ENCODE measurements at places on chromosomes 4 and X.

DNA sequence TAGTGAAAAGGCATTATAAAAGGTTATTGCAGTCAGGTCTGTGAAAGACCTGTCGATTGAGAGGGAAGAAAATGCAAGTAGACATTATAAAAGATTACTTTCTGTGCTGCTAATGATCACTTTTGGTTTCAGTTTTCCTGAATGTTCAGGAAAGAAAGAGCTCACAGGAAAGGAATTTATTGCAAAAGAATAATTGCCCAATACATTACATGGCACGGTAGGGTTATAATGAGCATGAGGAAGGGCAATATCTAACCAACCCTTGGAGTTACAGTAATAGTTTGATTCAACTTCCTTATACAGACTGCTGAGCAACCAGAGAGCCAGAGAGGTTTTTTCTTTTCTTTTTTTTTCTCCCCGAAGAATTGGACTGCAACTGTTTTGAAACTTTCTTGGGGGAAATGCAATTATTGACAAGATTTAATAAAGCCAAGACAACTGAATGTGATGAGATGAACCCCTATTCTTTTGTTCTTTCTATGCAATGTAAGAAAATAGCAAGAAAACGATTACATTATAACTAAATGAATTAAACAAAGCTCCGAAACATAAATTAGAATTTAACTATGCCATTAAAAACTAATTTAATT lies 247.0 kb downstream of the C4orf33 start:
- peak; percentile 97 for DNase-seq

GRCh38 chr4:127188847-127189246 lies 443.9 kb upstream of the INTU start:
- peak; percentile 7 for DNase-seq

DNA sequence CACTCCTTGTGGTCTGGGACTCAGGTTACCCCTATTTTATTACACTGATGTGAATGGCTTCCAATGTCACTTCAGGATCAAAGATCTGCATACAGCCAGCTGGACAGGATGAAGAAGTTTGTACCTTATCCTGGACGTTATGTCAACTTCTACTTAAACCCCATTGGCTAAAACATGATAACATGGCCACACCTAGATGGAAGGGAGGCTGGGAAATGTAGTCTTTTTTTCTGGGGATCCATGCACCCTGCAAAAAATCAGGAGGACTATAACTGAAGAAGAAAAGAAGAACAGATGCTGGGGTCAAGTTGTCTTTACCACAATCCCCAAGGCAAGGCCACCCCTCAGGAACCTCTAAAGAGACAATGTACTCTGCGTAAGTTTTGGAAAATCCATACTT lies 459.2 kb downstream of the BCOR start:
- DNase-seq = no peak

GRCh38 chr4:105683038-105683437 lies 25.5 kb downstream of the INTS12 start:
- DNase-seq = peak; percentile 35

- DNase-seq = no peak
Measured at GRCh38 chr4:146482788-146483187, 39.0 kb downstream of the SLC10A7 start.

GRCh38 chr4:78748381-78748780 lies 27.8 kb upstream of the BMP2K start:
- DNase-seq = no peak

GRCh38 chrX:48068096-48068887 lies 3.1 kb downstream of the ZNF630 start:
- no peak for DNase-seq

DNA sequence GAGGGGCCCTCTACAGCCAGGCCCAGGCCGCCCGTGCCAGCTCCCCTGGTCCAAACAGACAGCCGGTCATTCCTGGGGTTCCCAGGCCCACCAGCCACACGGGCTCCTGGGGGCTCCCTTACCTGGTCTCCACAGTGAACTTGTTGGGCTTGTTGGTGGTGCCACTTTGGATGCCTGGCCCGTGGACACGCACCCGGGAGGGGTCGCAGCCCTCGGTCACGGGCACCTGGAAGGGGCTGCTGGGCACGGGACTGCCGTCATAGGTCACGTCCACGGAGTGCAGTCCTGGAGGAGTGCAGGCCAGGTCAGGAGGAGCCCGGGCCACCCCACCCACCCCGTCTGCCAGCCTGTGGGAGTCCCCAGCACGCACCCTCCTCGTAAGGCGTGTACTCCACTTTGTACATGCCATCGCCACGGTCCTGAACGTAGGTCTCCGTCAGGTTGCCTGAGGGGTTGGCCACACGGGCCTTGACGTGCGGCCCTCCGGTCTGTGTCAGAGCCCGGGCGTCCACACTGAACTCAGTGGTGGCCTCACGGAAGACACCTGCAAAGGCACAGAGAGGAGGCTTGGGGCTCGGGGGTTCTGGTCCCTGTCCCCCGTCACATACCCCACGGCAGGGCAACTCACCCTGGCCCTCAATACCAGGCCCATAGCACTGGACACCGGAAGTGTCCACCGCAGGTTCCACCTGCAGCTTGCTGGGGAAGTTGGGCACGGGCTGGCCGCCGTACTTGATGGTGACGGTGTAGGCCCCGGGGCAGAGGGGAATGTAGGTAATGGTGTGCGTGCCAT lies 14.9 kb downstream of the FLNA start:
- no peak for DNase-seq

Measured in renal cortical epithelial cell (primary cell).